ENCODE measurements at places on chromosomes 7 and 10.

DNA sequence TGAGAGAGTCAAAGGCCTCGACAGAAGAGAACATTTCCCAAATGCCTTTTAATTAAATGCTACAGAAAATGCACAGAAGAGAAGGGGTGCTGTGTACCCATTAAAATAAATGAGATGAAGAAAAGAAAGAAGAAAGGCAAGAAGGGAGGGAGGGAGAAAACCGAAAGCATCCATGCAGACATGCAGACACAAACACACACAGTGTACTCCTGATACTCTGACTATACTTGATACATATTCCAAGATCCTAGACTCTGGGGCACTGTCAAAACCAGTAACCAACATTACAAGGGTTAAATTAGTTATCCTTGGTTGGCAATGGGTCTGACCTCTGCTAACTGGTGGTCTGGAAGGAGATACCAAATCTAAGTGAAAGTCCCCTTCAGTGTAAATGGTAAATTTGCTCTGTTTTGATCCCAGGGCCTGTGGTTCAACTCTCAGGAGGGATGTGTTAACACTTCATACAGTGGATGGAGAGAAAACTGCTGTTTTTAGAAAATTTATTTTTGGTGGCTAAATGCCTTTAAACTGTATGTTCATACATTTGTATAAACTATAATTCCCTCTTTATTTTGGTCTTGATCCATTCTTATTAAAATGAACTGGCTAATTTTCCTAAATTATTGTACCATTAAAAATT is 241.3 kb downstream of the GLI3 start:
- DNase-seq: no peak

DNA sequence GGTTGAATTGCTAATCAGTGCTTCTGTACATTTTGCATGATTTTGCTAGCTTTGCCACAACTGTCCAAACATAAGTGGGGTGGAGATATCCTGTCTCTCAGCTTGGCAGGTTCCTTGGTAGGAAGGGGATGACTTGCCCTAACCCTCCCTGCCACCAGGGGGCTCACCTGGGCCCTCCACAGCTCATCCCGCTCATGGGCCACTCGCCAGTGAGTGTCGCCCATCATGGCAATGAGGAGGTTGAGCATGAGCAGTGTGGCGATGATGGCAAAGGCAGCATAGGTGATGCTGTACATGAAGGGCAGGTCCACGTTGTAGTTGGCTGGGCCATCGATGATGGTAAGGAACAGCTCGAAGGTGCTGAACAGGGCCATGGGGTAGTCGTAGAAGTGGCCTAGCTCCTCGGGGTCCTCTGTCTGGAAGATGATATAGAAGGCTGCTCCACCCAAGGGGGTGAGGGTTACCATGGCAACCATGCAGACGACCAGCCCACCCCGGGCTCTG is 12.2 kb downstream of the TRPV6 start:
- DNase-seq: no peak

- DNase-seq: peak; percentile 93
Measured at GRCh38 chr7:604001-604883, 84.6 kb upstream of the PDGFA start.

DNA sequence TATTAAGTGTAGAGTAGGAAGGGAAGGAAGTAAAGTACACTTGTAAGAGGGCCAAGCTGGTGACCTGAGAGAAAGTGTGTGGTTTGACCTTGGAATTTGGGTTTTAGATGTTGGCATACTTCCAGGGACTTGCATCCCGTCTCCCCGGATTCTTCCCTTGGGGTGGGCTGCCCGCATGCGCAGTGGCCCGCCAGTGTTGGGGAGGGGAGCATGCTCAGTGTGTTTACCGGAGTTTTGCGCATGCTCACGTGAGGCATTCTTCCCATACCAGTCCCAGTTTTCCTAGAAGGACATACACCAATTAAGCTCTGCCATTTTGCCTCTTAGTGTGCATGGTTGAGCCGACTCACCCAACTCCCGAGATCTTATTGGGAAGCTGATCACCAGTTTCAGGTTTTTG is 9.4 kb downstream of the PDSS1 start:
- no peak for DNase-seq

GRCh38 chr10:27558612-27559020 is 54.5 kb downstream of the RAB18 start:
- peak; percentile 3 for DNase-seq

DNA sequence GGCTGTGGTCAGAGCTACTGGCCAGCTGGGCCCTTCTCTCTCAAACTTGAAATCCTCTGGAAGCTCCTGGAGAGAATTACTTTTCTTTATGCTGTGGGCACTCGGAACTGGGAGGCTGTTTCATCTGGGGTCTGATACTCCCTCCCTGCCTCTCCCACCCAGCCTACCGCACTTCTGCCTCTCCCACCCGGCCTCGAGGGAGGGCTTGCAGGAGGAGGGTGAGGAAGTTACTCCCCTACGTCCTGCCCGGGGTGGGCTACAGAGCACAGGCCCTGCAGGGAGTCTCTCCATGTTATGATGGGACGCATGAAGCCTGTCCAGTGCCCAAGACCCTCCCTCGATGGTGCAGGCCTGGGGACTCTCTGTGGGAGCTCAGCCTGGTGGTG is 584.6 kb upstream of the MKI67 start:
- no peak for DNase-seq

DNA sequence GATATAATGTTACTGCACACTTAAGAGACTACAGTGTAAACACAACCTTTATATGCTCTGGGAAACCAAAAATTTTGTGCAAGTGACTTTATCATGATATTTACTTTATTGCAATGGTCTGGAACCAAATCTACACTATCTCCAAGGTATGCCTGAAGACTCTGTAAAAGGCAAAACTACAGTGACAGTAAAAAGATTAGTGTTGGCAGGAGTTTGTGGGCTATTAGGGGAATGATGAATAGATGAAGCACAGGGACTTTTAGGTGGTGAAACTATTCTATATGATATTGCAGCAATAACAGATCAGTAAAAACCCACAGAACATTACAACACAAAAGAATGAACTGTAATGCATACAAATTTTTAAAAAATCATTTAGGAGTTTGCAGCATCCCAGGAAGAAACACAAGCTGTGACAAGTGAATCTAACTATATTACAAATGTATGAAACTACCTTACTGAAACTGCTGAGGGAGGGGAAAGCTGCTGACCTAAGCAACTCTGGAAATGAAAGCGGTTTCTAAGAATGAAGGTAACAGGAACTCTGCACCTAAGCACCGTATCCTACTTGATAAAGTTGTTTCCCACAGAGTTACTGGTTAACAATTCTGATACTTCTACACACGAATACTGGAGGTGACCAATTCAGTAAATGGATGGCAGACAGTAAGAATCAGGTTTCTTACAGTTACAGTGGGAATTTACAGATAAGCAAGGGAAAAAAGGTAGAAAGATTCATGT is 82.6 kb downstream of the ATE1 start:
- no peak for DNase-seq

GRCh38 chr7:41586931-41587640 is 115.8 kb downstream of the INHBA start:
- DNase-seq: no peak

DNA sequence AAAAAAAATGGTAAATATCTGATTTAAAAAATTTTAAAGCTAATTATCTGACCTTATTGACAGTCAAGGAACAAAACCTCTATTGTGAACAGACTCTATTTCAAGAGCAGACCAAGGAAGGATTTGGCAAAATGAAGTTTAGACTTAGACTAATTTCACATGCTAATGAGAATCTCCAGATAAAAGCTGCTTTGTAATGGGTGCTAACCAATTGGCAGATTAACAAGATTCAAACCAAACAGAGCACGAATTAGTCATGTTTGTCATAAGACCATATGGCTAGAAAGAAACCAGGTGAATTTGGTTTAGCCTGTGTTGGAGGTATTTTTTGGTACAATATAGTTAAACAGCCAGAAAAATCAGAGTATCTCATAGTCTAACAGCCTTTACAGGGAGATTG is 429.1 kb upstream of the NFE2L3 start:
- no peak for DNase-seq

DNA sequence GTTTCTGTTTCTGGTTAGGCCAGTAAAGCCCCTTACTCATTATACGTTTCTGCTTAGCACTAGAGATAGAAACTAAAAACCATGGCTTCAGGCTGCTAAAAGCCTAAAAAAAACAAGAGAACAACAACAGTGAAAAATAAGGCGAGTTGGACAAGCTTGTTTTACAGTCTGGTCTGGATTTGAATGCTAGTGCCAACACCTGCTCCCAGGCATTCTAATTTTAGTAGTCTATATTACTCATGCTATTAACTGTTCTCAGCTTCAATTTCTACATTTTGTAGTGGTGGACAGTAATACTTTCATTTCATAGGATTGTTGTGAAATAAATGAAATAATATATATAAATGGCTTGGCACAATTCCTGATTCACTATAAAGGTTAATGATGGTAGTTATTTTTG is 108.5 kb downstream of the HBP1 start:
- DNase-seq: no peak

DNA sequence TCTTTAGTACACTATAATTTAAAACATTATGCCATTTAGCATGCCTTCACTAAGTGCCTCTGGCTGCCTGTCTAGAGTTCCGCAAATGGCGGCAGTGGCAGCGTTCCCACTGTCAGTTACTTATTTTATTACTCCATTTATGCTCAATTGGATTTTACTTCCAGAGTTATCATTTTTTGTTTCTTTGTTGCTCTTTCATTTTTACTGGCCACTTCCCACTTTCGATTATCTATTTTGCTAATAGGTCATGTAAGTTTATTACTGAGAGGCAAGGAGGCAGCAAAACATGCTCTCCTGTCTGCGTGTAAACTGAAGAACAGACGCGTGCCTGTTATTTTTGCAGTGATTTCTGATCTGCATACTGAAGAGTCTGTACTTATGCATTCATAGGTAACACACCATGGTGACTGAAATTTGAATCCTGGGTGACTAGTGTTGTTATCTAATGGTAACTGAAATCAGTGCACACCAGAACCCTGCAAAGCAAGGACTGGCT is 23.1 kb downstream of the KDM7A start:
- no peak for DNase-seq

- no peak for DNase-seq
Measured at GRCh38 chr7:145293228-145293701, 457.4 kb upstream of the TPK1 start.

DNA sequence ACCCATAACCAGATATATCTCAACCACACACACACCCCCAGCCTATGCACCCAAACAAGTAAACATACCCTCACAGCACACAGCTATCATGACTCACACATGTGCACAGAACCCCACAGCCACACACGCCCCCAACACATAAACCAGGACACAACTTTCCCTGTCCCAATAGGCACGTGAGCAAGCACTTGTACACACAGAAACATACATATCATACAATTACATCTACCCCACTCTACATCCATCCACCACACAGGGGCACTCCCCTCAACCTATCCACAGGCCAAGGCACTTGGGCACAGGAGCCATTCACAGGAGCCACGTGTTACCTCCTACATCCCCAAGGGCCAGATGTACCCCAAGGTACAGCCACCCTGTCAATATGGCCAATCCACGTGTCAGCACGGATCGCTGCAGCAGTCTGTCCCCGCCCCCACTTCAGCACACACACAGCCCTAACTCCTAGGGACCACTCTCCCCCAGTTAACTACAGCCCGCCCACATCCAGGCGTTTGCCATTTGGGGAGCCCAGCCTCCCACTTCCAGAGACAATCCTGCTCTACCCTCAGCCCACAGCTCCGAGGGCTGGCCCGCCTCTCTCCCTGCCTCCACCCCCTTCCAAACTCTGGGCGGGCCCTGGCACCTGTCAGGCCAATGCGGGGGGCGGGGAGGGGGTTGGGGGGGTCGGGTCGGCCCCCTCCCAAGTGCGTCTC is 163.5 kb downstream of the SH3PXD2A start:
- DNase-seq: peak; percentile 36

- no peak for DNase-seq
Measured at GRCh38 chr10:6117711-6118110, 28.9 kb downstream of the RBM17 start.

DNA sequence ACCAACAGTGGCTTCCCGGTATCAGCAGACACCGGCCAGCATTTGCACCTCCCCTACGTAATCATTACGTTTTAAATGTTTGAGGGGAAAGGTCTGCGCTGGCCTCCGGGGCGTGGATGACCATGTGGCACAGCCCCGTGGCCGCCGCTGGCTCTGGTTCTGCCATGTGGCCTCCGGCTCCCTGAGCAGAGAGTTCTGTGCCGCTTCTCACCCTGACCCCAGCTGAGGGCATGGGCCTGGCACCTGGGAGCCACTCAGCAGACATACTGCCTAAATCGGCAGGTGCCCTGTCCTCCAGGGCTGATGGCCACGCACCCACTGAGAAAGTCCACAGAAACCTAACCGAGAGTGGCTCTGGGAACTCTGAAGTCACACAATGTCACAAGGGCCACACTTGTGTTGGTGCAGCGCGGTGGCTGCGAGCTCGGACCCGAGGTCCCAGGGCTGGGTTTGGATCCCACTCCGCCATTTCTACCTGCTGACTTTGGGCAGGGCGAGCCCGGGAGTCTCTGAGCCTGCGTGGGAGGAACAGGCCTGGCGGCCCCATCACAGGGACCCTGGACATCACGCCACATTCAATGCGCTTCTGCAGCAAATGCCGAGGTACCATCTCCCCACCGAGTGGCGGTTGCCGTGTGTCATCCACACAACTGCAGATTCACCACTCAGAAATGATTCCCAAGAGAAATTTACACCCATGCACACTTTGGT is 25.3 kb downstream of the CFAP46 start:
- no peak for DNase-seq

DNA sequence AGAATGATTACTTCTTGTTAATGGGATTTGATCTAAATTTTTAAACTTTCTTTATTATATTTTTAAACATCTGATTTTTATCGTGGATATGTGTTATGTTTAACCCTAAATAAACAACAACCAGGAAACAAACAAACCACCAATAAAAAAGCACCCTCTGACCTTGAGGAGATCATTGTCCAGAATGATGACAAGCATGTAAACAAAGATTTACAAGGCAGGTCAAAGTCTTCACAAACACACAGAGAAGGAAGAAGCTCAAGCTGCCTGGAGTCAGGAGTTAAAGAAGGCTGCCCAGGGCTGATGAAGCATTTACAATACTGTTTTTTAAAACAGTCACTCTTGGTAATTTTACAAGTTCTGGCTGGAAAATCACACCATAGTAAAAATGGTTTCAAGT is 31.0 kb upstream of the EGFR start:
- no peak for DNase-seq

- no peak for DNase-seq
Measured at GRCh38 chr7:131827421-131827820, 271.0 kb upstream of the PODXL start.

- no peak for DNase-seq
Measured at GRCh38 chr10:103854686-103855391, 537 bp downstream of the SH3PXD2A start.

Data from stimulated activated naive B cell treated with anti-CD40 and anti-IgM and Interleukin-4, amounts not matched to agents 10 μg/mL and 1 μg/mL and 100 μg/mL, for 72 hours (primary cell).